ENCODE measurements at places on chromosomes 4 and X.

- DNase-seq, result no peak
These were observed 125.6 kb downstream of the ARSF start for GRCh38 chrX:3166670-3167455.

GRCh38 chrX:133745349-133745748 is 240.0 kb downstream of the GPC3 start:
- no peak for DNase-seq

- no peak for DNase-seq
These were observed 280.8 kb upstream of the NOCT start for GRCh38 chr4:138734746-138735145.

- DNase-seq, result no peak
These were observed 57.3 kb upstream of the CXCL8 start for GRCh38 chr4:73683033-73683432.

DNA sequence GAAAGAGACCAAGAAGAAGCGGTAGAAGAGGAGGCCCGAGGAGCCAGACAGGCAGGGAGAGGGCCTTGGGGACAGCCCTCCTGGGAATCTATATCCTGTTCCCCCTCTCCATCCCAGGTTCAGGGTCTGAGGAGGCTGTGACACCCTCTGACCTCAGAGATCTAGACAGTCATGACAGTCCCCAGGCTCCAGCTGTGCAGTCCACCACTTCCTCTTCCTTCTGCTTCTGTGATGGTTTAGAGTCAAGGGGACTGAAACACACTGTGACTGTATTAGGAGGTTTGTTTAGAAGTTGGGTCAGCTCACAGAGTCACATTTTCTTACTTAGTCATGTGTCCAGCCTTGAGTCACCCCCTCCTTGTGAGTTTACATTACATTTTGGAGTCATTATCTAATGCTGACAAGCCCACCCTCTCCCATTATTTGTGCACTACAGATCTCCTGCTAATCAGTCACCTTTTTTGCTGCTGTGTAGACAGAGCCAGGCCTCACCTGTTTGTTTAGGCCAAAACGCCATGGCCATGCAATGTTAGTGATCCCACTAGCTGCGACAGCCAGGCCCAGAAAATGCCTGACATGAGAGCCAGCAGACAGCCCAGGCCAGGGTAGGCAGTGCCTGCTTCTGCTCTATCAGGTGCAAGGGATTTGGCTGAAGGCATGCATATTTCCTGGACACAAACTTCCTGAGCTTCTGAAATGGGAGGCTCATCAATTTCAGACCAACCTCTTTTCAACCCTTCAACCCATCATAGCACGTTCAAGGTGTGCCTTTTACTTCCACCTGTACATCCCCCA is 26.0 kb downstream of the MANBA start:
- DNase-seq, result no peak

DNA sequence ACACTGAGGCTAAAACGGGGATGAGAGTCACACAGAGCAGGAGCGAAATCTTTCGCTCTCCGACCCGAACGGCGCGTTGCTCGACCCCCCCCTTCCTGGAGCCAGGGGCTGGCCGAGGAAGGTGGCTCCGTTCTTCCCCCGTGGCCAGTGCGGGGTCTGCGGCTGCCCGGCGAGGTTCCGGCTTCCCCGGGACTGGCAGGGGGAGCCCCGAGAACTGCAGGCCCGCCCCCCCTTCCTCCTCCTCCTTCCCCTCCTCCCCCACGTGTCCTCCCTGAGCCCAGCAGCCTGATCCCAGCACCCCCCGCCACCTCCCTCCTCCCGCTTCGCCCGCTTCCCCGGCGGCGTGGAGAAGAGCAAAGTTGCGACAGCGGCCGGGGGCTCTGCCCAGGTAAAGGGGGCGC is 2.4 kb upstream of the BCORL1 start:
- DNase-seq, result no peak

GRCh38 chrX:57329008-57329407 is 42.5 kb downstream of the FAAH2 start:
- no peak for DNase-seq

DNA sequence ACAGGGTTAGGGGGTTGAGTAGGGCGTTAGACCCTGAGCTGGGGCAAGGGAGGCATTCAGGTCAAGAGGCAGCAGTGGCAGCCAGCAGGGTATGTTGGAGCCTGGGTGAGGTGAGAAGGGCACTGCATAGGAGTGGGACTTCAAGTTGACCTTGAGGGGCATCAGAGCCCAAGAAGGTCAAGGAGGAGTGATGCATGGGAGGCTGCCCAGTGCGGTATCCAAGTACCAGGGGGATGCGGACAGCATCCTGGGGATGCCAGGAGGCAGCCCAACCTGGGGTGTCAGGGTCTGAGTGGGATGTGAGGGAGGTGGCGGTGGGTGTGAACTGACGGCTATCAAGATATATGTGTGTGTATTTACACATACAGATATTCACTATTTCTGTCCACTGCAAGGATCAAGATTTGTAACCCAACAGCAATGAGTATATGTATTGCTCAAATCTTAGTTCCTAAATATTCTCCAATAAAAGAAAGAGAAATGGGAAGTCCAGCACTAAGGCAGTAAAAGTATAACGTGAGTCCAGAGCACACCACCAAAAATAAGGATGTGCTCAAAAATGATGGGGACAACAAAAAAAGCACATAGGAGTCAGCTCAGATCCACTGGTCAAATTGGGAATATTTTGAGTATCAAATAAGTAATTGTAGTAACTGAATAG is 9.8 kb upstream of the DCLK2 start:
- DNase-seq, result no peak

- no peak for DNase-seq
These were observed 11.4 kb downstream of the BANK1 start for GRCh38 chr4:101801958-101802357.

DNA sequence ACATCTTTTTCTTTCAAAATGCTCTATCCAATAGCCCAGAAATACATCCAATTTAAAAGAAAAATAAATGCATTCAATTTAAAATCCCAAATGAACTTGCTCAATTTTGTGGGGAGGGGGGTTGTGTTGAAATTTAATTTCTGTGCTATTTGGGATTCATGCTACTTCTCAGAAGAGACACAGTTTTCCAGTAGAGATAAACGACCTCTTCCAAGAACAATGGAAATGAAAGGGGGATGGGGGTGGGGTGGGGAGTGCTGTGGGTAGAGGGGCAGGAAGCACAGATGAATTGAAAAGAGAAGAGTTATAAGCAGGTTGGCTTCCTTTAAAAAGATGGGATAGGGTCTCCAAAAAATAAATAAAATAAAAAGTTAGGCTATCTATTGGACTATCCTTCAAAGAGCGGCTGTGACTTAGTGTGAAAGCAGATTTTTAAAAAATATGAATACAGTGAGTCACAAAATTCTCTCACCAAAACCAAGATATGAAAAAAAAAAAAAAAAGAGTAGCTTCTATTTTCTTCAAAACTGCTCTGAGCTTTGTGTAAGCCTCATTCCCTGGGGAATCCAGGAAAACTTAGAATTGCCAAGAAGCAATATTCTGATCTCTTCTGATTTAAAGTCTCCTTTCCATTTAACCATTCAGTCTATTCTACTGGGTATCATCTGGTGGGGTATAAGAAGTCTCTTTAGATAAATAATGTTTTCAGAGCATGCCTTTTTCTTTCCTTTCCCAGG is 324.3 kb downstream of the PTTG2 start:
- DNase-seq, result no peak

GRCh38 chr4:87805971-87806370 is 6.6 kb downstream of the IBSP start:
- no peak for DNase-seq

DNA sequence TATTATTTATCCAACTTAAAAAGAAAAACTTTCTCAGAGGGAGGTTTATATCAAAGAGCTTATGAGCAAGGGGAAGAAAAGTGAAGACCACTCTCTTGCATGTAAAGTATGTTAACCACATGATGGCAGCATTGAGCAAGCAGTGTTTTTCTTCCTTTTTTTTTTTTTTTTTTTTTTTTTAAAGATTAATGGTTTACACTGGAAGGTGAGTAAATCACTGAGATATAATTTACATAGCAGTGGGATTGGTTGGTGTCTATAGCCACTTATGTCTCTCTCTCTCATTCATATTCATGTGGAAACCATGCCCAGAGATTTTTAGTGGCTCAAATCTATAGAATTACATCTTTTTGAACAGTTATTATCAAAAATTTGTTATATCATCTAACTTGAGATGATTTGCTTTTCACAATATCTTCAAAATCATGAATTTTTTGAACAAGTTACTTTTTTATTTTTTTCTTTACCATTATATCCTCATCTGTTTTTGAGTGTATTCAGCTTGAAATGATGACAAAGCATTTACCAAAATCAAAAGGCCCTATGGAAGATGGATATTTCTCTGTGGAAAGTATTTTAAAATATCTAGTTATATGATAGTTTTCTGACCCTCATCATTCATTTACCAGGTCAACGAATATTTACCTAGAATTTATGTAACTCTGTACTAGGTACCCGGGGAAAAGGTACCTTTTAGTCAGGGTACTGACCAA is 31.6 kb downstream of the MTHFD2L start:
- DNase-seq, result no peak

GRCh38 chr4:186190581-186191199 is 677 bp upstream of the CYP4V2 start:
- no peak for DNase-seq

DNA sequence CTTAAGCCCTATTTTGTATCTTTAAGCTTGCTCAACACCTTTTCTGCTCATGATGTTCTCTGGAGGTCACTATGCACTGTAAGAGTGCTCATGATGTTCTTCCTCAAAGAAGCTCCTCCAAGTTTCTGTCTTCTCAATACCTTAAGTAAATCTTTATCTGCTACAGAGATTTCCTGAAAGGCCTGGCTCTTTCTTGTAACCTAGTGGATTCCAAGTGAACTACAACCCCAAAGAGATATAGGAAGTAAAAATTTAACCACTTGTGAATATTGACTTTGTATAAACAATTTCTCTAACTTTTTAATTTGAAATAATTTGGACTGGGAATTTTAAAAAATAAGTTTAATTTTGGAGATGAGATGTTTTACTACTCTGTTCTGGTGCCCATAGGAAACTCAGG is 39.3 kb upstream of the XK start:
- no peak for DNase-seq

DNA sequence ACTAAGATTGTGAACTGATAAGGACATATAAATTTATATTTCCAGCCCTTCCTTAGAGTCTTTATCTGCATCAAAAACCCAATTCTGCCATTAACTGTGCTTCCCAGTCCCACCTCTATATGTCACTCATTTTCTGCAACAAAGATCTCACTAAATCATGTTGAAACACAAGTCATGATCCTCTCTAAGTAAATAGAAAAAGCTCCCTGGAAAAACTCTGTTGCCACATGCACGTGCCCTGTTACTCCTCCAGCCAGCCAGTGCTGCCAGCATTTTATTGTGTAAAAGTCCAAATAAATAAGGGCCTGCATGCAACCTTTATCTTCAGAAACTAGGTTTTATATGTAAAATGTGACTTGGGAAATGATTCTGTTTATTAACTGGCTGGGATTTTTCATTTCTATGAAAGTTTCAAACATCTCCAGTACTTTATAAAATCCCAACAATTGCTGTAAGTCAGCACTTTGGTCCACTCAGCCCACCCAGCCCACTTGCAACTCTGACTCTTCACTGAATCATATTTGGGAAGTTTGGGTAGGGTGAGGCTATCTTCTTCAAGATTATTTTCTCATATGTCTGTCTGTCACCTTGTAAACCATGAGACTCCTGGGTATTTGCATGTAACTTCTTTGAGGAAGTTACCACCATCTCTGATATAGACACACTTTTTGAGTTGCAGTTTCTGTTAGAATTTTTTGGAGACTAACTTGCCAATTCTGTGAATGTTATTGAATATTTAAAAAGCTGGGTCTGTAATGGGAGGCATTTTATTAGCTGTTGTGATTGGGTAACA is 40.0 kb upstream of the SMARCA5 start:
- no peak for DNase-seq

DNA sequence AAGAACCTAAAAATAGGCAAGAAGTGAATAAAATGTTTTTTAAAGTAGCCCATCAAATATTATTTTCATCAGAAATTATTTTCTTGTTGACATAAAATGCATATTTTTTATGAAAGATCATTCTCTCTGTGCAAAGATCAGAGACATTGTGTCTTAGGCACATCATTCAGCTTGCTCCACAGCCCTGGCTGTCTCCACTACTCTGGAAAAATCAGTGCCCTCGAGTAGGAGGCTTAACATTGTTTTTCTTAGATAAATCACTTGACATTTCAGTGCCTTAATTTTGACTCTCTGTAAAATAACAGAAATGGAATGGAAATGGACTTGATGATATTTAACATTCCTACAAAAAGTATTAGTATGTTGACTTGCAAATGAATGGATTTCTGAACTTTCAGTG is 77.9 kb downstream of the FAT4 start:
- DNase-seq, result no peak

DNA sequence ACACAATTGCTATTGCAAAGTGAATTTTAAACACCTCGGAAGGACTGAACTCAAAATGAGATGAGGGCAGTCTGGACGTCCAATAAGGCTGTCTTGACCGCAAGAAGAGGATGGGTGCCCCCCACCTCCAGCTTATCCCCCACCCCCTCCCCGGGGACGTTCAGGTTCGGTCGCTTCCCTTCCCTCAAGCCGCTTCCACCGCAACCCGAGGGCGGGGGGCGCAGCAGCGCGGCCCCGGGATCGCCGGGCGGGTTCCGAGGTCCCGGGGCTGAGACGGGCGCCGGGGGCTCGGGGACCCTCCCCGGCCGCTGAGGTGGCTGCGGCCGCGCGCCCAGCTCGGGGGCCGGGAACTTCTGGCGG is 480 bp downstream of the USP46 start:
- DNase-seq, result no peak

DNA sequence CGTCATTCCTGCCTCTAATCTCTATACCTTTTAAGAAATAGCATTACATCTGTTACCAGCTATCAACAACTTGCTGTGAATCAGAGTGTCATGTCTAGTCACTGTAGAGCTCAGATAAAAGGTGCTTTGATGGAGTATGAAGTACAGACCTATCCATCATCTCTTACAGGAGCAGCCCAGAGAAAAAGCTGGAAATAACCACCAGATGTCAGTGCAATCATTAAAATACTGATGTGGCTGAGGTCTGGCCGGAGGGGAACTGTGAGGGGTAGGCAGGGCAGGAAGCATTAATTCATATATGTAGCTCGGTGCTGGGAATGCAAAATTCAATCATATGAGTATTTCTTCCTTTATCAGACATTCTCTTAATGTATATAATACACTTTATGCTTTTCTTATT is 100.6 kb downstream of the AKAP4 start:
- DNase-seq, result no peak

GRCh38 chr4:56388306-56388705 is 1.0 kb upstream of the AASDH start:
- no peak for DNase-seq

GRCh38 chrX:154458116-154458953 is at the start of gene PLXNA3:
Gene PLXNA3, plus strand, starts transcription at chrX:154458281. Its CDS starts 1,903 bp downstream, at chrX:154460184.
- no peak for DNase-seq

- DNase-seq, result no peak
These were observed 117.0 kb downstream of the PCDH7 start for GRCh38 chr4:30837131-30837539.

GRCh38 chr4:138310498-138310897 is 68.3 kb upstream of the SLC7A11 start:
- DNase-seq, result no peak

GRCh38 chr4:185186769-185187168 is 17.0 kb downstream of the CFAP97 start:
- no peak for DNase-seq

- DNase-seq, result no peak
These were observed 126.6 kb upstream of the ACSL4 start for GRCh38 chrX:109859651-109860050.

GRCh38 chr4:106679063-106679462 is 310.5 kb upstream of the GIMD1 start:
- DNase-seq, result no peak
